Suppressor macrophage (primary cell): ENCODE measurements at places on chromosomes 7 and 10.
A peak's percentile ranks its signal among the peaks of the same experiment; 100 is the strongest.

- peak; percentile 72 for DNase-seq
Measured at GRCh38 chr7:87600130-87601124, at the start of gene ABCB1. TSS of gene ABCB1 (minus strand) at chr7:87600884. CDS start at chr7:87600184, 700 bp downstream.

DNA sequence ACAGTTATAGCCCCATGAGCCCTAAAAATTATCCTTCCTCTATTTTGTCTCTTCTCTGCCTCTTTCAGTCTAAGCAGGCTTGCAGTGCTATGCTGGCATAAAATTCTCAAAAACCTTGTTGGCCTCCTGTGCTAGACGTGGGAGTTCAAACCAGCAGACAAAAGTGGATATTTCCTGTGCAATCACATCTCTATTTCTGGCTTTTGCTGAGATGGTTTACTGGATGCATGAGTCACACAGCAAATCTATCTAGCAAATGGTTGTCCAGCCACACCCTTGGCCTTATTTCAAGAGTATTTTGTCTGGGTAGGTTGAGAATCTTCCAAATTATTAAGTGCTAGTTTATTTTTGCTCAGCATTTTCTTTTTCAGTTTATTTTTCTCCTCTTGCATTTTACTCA, 370.8 kb downstream of the CDC14C start:
- DNase-seq, result no peak

DNA sequence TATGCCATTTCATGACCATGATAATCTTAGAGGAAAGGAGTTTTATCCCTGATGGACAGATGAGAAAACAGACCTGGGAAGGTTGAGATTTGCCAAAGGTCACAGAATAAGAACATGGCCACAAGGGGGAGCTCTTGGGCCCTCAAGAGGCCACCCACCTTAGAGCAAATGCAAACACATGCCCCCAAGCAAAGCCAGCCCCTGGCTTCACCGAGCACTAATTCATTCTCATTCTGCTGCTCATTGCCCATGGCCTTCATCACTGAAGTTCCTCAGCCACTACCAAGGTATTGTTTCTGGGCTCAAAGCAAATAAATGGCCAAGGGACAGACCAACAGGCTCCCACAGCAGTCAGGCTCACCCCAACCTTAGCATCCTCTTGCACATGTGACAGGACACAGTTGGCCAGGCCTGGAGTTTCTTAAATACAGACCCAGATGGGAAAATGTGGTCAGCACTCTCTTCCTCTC, 44.2 kb downstream of the PDLIM1 start:
- peak; percentile 90 for DNase-seq

GRCh38 chr10:75654772-75655171, 223.3 kb downstream of the LRMDA start:
- no peak for DNase-seq

DNA sequence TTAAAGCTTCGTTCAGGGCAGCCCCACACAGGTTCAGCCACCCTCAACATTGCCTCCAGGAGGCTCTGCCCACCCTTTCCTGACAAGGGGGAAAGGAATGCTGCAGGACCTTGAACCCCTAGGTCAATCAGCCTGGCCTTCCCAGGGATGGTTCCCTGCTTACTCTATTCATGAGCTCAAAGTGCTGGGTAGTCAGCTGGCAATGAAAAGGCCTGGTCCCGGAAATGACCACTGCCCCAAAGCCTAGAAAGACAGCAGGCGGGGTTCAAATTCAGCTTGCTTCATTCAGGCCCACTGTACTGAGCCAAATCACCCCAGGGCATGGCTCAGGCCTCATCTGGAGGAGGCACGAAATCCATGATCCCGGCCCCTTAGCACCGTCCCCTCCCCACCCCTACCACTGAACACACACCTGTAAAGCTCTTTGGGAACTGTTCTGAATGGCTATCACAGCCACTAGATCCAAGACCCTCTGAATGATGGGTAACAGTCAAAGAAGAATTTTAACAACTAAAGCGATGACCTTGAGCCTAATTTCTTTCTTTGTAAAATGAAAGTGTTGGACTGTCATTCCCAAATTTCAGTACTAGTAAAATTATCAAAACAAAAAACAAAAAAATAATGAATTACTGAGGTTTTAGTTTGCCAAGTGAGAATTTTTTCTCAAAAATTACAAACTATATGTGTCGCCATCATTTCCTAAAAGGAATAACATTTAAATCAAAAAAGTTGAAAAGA, 1.0 kb downstream of the URGCP start:
- no peak for DNase-seq

- no peak for DNase-seq
Measured at GRCh38 chr7:155877167-155877566, 64.9 kb upstream of the SHH start.

DNA sequence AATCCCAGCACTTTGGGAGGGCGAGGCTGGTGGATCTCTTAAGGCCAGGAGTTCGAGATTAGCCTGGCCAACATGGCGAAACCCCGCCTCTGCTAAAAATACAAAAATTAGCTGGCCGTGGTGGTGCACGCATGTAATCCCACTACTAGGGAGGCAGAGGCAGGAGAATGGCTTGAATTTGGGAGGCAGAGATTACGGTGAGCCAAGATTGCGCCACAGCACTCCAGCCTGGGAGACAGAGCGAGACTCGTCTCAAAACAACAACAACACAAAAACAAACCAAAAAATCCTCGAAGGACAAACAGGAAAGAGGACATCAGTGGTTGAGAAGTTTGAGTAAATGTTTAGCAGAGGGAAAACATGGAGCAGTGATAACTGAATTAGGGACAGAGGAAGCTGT, 52.3 kb upstream of the FAM3C start:
- no peak for DNase-seq

DNA sequence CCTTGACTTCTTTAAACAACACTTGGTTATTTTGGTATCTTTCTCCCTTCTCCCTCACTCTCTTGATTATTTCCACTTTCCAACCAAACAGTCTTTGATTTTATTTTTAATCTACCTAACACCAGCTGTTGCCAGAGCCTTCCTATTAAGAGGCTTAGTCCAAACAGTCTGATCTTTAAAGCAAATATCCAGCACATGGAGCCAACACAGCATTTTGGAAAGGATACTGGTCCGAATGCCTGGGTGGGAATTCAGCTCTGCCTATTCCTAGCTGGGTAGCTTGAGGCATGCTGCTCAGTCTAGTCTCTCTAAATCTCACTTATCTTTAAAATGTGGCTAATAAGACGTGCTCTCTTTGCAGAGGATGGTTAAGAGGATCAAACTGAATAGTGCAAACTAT, 129.3 kb downstream of the NRCAM start:
- no peak for DNase-seq
